Stimulated activated CD8-positive, alpha-beta memory T cell treated with anti-CD3 and anti-CD28 coated beads, Interleukin-2, amount 100 ng/mL, for 48 hours (primary cell): ENCODE measurements at places on chromosomes 11 and 22.

DNA sequence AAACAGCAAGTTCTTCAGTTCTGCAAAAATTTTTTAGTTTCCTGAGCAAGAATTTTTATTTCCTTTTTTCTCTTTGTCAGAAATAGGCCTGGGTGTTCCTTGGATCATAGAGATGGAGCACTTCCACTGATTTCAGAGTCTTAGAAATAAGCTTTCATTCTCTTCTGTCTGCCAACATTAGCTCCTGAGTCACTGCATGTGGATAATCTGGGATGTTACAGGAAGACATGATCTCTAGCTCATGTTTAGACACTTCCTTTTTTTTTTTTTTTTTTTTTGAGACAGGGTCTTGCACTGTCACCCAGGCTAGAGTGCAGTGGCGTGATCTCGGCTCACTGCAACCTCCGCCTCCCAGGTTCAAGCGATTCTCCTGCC lies 13.2 kb upstream of the TMEM218 start:
- DNase-seq: no peak

DNA sequence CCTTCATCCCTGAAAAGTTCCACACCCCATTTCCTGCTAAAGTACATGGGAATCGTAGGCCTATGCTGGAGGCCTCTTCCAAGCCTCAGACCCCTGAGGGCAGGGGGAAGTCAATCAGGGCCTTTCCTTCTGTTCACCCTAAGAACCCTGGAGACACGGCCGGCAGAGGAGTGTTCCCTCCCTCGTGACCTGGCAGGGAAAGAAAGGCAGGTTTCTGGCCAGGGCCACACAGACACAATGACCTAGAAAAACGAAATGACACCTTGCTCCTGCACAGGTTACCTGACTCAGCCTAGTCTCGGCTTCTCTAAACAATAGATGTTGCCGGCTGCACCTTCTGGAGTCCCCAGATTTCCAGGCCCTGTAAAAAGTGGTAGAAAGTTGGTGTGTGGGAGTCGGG lies 60.6 kb upstream of the CADM1 start:
- DNase-seq: no peak

- DNase-seq: no peak
These were observed 41.7 kb upstream of the ADA2 start for GRCh38 chr22:17260950-17261349.

- DNase-seq: no peak
These were observed 59.2 kb upstream of the FSHB start for GRCh38 chr11:30171661-30172060.

DNA sequence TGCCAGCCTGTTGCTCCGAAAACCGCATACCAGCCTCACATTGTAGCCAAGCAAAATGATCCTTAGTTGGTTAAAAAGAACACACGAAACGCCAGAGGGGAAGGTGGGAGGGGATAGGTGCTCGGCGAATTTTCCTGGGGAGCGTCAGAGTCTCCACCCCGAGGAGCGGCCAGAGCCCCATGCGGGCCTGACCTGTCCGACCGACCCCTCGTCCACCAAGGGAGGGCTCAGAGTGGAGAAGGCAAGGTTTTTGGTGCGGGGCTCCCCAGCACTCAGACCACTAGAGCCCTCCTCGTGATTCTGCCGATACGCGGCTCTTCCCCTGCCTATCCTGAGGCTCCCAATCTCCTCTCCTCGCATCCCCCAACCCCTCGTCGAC lies 39.6 kb downstream of the DIXDC1 start:
- DNase-seq: no peak

GRCh38 chr11:75706260-75706729 lies 11.3 kb upstream of the MOGAT2 start:
- peak; percentile 44 for DNase-seq

- no peak for DNase-seq
These were observed 9.6 kb downstream of the OR52N2 start for GRCh38 chr11:5818245-5818886.

DNA sequence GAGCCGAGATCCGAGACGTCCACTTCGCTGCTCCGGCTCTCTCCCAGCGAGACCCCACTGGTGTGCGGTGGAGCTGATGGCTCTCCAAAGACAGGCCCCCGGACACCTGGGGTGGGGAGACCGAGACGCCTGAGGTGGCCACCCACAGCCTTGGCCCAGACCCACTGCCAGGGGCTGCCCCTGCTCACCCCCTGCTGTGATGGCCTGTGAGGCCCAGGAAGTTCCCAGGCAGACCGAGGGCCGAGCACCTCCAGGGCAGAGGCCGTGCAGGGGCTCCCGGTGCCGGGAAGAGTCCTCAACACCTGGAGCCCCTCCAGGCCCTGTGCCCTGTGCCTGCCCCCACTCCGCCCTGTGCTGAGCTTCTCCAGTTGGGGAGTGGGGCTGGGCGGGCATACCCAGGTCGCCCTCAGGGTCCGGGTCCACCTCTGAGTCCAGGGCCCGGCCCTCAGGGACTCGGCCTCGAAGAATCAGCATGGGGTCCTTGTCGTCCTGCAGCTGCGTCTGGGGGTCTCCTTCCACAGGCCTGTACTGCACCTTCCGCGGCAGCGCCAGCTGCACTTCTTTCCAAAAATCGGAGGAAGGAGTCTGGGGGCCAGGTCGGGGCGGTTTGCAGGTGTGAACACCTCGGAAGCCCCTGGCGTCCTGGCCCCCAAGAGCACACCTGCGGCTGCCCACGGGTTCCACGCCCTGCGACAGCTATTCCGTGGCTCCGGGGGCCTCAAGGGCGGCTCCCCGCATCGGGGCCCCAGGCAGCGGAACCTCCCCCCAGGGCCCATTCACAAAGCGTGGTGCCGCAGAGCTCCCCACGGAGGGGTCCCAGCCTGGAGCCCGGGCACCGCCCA lies 8.6 kb downstream of the SIGIRR start:
- DNase-seq: no peak

DNA sequence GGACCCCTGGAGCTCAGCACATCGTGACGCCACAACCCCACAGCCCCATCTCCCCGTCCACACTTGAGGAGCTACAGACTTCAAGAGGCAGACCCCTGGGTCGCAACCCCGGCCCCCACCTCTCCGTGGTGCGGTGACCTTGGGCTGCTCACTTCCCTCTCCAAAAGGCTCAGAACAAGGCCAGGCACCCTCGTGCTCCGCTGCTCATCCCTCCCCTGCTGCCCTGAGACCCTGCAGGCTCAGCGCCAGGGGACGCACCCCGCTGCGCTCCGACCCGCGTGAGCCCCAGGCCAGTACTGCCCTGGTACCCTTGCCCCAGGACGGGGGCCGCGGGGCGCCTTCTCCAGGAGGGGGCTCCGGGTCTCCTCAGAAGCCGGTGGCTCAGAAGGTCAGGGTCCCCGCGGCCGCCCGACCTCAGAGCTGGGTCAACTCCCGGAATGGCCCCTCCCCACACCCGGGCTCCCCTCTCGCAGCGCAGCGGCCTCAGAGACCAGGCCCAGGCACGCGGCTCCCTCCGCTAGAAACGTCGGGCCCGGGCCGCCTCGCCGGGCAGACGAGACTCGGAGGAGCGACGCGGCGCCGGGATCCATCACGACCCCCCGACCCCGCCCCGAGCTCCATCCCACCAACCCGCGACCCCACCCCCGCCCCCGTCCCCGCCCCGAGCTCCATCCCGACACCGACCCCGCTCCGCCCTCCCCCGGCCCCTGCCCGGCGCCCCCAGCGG lies 563 bp downstream of the GATD1 start:
- DNase-seq: no peak

DNA sequence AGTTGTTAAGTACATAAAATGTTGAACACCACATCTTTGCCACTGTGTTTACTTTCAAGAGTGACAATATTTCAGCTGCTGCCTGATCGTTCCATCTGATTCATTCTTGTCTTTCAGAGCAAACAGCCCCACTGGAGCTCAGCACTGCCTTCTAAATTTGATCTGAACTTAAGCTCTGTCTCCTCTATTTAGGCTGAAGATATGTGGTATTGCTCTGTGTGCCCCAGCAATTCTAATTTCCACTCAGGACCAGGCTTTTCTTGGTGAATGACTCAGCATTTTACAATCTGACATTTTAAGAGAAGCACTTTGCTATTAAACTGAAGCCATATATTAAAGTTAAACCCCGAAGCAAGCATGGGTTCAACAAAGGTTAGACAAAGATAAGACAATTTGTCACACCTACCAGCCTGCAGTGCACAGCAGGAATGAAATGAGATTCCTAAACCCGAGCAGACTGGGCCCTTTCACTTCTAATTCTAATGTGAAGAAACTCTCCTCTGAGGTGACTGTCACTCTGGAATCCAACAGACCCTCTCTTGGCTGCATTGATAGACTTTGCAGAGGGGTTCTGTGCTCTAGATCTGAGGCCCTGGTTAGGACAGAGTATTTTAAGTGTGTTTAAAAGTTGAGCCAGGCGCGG lies 41.7 kb upstream of the PLET1 start:
- DNase-seq: no peak

DNA sequence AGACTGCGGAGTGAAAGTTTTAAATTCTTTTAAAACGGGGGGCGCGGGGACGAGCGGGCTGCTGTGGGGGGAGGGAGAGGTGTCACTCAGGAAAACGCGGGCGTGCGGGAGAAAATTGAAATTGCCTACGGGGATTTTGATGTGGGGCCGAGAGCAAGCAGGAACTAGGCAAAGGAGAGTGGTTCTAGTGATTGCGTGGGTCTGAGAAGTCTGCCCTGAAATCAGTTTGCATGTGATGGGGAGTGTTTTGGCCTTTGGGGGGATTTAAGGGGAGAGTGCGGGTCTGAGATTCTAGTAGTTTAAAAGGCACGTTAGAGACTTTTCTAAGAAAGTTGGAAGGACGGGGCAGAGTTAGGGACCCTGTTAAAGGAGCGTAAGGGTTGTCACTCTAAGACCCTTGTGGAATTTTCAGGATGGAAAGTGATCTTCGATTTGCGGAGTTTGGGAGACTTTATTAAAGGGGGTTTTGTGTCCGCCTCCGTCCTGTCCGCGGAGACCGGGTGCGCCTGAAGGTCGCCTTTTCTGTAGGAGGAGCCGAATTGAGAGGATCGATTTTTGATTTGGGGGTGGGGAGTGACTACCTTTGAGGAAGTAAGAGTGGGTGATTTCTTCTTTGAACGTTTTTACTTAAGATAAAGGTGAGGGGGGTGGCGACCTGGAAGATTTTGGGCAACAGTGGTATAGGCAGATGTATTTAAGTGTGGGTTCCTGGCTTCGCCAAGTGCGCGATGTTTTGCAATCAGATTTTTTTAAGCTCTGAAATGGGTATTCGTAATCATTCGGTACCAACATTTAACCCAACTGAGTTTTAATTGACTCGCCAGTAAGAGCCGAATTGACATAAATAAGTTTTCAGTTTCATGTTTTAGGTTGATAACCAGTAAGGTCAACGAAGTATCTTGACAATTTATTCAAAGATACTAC lies 1.1 kb downstream of the EED start:
- peak; percentile 9 for DNase-seq

GRCh38 chr11:46073632-46074031 lies 47.6 kb downstream of the PHF21A start:
- no peak for DNase-seq

DNA sequence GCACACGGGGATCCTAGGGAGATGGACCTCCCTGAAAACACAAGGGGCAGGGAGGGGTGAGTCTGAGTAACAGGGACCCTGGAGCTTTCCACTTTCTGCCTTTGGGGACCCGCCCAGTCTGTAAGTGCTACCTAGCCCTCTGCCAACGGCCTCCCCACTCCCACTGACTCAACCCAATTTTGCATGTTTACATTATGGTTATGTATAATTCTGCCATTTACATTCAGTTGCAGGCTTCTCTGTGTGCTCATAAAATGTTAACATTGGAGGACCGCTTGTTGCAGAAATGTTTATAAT lies 105.8 kb downstream of the DSCAML1 start:
- no peak for DNase-seq

DNA sequence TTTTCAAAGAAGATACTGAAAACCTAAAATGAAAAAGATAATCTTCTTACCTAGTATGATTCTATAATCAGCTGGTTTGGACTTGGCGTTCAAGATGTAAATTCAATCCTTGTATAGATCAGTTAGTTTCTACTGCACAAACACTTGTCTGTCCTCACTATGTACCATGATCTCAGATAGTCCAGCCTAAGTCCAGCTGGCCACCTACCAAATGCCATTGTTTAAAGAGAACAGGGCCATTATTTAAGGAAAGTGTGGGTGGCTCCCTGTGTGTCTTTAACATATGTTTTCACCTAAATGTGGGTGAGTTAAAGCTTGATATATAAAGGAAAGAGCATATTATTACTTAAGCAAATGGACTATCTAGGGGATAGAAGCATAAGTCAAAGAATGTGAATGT lies 38.6 kb downstream of the BLID start:
- no peak for DNase-seq

DNA sequence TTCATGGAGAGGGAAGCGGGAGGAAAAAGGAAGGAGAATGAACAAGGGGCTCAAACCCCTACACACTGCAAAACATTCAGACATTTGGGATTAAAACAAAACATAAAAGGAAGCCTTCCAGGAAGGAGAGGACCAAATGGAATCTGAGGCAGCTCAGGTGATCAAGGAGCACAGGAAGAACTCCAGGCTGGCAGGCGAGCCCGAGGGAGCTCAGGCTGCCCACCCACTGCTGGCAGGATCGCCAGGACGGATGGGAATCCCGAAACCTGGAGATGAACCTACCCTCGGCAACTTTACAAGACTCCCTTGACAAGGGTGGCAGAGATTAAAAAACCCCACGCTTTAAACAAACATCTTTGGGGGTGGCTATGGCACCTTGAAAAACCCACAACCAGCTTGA lies 5.0 kb upstream of the PYGM start:
- no peak for DNase-seq

DNA sequence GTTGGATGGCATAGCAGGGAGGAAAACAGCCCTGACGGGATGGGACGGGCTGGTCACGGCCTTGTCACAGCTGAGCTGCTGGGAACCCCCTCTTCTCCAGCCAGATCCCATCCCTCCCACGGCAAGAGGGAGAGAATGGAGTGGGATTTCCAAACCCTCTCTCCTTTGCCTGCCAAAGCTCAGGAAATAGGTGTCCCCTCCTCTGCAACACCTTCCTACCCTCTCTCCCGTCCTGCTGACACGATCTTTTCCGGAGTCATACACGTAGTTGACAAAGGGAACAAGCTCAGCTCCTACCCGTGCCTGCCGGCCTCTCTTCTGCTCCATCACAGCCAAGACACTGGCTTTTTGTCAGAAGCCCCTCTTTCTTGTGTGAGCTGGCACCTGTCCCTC lies 48.1 kb downstream of the PISD start:
- no peak for DNase-seq

- DNase-seq: no peak
These were observed 561.1 kb upstream of the CADM1 start for GRCh38 chr11:116065191-116065895.

DNA sequence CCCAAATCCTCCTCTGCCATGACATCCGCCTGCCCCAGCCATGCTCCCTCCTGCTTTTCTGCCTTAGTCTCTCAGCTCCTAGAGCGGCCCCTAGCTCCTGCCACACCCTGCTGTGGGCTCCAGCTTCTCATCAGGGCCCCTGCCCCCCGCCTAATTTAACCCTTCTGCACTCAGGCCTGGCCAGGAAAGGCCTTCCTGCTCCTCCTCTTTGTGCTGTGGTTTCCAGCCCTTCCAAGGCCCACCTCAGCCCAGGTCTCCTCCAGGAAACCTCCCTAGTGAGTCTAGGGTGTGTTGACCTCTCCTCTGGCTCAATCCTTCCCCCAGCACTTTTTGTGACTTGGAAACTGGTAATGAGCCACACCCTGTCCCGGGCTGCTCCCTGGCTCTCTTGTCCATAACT lies 11.3 kb downstream of the PTPN5 start:
- no peak for DNase-seq
